ENCODE measurements at places on chromosomes 13 and 19.
A peak's percentile ranks its signal among the peaks of the same experiment; 100 is the strongest.

- no peak for DNase-seq
Measured at GRCh38 chr19:47623151-47623920, 14.4 kb downstream of the BICRA start.

DNA sequence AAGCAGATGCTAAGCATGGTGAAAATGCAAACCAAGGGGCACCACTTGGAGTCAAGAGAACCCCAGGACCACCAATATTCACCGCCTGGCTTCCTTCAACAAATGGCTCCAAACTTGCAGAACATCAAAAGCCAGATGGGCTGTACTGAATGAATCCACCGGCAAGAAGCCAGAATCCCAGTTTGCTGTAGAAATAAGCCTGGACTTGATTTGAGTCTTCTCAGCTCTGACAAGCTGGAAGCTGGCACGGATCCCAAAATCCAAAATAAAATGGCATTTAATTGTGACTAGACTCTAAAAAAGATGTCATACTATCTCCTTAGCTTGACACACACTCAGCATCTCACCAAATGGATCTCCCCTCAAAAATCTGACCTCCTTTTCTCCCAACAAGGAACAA is 11.9 kb downstream of the EFNB2 start:
- DNase-seq, result no peak

DNA sequence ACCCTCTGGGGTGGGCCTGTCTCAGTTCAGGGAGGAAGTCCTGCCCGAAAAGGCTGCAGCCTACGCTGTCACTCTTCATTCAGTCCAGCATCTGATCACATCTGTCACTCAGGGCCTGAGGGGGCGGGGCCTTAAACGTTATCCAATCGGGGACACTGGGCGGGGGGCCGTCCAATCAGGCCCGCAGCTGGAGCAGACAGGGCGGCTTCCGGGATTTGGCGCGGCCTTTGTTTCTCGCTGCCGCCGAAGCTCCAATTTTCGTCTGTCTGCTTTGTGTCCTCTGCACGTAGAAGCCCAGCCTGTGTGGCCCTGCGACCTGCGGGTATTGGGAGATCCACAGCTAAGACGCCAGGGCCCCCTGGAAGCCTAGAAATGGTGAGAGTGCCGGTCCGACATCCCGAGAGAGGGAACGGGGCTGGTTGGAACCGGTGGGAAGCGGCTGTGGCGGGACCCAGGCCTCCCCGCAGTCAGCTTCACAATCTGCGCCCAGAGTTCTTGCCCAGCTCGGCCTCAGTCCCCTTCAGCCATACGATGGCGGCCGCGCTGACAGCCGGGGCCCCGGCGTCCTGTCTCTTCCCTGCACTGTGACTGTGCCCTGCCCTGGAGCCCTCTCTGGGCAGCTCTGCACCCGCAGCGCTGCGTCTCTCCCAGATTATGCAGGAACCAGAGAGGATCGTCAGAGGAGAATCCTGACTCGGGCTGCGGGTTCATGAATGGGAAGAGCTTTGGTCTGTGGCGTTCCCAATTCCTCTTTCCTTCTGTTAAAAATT is at the start of gene ZNF730:
TSS of gene ZNF730 (plus strand) at position 224 of the 770 bp plus-strand sequence. CDS start at position 373, 149 bp downstream.
- DNase-seq, result peak; percentile 69

DNA sequence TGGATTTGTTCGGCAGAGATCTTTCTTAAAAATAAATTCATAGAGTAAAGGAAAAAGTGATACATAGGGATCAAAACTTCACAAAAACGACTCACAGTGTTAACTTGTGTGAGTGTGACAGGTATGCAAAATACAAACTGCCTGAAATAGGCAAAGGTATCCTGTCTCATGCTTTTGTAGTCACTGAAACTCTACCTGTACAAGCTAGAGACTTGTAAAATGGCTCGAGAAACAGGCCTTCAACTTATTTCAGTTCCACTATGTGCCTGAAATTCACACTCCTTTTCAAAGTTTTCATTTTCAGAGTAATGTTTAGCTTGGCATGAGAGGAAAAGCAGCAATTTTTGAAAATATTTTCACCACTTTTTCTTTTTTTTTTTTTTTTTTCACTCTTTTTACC is 290.4 kb downstream of the DIAPH3 start:
- no peak for DNase-seq

DNA sequence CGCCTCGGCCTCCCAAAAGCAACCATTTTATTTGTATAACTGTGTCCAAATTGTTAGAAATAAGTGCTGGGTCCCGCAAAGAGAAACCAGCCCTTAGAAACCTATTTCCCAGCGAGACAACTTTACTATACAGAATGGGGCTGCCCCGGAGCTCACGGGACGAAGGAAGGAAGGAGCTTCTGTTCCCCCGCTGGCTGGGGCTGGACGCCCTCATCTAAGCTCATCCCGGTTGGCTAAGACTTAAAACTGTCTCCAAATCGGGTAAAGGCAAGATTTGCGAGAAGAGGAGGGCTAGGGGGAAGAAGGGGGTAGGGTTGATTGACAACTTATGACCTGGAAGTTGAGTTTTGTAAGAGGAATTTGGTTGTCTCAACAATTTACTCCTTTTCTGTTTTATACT is 12.3 kb upstream of the BSG start:
- no peak for DNase-seq

Data from activated CD8-positive, alpha-beta memory T cell treated with anti-CD3 and anti-CD28 coated beads, Interleukin-2, amount 50 U/mL, for 48 hours (primary cell).